ENCODE measurements at places on chromosomes 1 and 21.

- DNase-seq, result no peak
Measured at GRCh38 chr1:9726905-9727595, 75.5 kb downstream of the PIK3CD start.

DNA sequence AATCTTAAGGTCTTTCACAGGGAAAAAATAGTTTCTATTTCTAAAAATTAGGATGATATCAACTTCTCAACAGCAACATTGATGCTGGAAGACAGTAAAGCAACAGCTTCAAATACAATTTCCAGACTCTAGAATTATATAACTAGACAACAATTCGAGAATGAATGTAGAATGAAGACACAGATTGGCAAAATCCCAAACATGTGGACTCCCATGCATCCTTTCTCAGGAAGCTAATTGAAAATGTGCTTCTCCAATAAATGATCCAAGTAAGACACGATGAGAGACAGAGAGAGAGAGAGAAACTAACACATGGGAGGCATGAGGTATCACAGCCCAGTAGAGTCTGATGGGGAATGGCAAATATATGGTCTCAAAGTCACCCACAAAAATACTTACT, 21.5 kb upstream of the SIM2 start:
- DNase-seq, result no peak

DNA sequence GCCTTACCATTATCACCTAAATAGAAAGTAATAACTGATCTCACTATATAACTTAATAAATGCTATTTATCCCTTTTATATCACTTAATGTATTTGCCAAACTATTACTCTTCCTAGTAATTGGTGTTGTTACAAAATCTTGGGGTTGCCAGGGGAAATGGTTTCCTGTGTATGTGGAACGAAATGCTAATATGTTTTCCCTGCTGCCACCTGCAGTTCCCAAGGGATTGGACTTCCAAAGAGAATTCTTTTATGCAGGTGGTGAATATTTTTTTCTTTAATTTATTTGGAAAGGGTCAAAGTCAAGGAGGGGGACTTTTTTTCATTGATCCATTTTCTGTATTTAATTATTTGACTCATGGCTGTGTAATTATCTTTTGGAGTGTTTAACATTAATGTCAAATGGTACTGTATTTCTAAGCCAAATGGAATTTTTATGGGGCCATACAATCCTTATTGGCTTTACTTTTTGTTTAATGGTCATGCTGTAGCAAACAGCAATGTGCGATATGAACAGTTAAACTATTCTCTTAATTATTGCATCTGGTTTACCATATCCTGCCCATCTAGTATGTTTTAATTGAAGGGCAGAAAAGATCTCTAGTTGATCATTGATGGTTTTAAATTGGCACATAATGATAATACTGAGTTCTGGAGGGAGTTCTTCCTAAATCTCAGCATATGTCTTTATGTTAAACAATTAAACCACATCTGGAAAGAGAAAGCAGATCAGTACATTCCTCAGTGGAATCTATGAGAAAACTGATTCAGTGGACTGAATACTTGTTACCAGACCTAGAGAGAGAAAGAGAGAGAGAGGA, 486.3 kb downstream of the TTLL7 start:
- DNase-seq, result no peak

DNA sequence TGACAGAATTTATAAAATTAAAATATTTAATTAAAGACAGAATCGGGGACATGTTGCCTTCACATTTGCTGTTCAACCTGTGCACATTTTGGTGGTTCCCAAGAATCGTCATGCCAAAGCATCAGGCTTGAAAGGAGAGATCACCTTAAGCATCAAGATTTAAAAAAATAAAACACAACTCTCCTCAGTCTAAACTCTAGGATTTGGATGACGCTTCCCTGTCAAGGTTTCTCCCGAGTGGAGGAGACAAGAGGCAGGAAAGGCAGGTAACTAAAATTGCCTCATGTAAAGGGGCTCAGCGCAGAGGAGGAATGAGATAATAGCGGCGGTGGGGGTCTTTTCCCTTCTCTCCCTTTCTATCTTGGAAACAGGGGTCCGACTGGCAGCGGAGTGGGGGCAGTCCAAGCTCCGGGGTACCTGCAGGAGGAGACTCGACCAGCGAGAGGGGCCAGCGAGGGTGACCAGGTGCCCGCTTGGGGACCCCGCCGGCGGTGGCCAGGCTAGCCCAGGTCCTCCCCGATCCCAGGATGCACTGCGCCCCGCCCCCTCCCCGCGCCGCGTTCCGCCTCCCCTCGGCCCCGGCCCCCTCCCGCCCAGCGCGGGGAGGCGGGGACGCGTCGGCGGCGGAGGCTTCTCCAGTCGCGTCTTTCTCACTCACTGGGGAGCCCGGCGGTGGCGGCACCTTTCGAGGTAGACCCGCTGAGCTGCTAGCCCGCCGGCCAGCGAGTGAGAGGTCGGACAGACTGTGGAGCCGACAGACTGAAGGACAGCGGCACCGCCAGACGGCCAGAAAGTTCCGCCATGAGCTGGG, at the start of gene FNBP1L:
TSS of gene FNBP1L (plus strand) at position 638 of the 811 bp plus-strand sequence. CDS start at position 802, 164 bp downstream.
- no peak for DNase-seq

GRCh38 chr1:237791592-237791991, 99.1 kb downstream of the ZP4 start:
- no peak for DNase-seq

DNA sequence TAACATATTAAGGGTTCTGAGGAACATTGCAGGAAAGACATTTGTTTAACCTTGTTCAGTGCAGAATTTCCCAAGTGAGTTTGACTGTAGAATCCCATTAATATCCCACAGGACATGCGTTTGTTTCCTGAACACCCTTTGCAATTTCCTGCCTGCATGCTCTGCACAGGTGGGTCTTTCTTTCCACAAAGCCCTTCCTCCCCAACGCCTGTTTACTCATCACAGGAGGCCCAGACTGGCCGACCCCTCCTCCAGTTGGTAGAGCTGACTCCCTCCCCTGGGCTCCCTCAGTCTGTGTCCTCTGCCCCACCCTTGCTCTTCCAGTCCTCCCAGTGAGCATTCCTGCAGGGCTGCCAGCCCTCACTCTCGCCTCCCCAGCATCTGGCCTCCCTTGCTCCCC, 47.5 kb upstream of the CTPS1 start:
- no peak for DNase-seq

GRCh38 chr1:12161662-12162458, 4.9 kb upstream of the TNFRSF1B start:
- peak; percentile 38 for DNase-seq

DNA sequence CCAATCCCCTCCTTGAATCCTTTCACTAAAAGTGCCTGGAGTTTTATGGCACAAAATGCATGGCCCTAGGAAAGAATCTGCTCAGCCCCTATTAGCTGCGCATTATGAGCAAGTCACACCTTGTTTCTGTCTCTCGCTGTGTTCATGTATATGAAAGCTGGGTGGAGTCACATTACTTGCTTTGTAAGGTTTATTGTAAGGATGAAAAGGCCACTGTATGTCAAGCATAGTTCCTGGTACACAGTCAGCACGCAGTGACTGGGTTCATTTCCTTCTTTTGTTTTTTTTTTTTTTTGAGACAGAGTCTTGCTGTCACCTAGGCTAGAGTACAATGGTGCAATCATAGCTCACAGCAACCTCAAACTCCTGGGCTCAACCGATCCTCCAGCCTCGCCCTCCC, 6.7 kb upstream of the SLC9A1 start:
- no peak for DNase-seq

GRCh38 chr1:92556350-92556749, 69.6 kb upstream of the GFI1 start:
- no peak for DNase-seq

- no peak for DNase-seq
Measured at GRCh38 chr1:69710484-69711189, 142.9 kb downstream of the LRRC7 start.

- peak; percentile 65 for DNase-seq
Measured at GRCh38 chr1:86137436-86137835, 19.1 kb downstream of the COL24A1 start.

GRCh38 chr1:220339581-220339980, 67.3 kb upstream of the RAB3GAP2 start:
- no peak for DNase-seq

All from SIG-M5 (cell line).